ENCODE measurements at places on chromosomes 16 and 17.

GRCh38 chr17:40351359-40352236, 12.9 kb downstream of the GJD3 start:
- no peak for DNase-seq

GRCh38 chr16:72125635-72126428, 32.2 kb downstream of the DHX38 start:
- no peak for DNase-seq

DNA sequence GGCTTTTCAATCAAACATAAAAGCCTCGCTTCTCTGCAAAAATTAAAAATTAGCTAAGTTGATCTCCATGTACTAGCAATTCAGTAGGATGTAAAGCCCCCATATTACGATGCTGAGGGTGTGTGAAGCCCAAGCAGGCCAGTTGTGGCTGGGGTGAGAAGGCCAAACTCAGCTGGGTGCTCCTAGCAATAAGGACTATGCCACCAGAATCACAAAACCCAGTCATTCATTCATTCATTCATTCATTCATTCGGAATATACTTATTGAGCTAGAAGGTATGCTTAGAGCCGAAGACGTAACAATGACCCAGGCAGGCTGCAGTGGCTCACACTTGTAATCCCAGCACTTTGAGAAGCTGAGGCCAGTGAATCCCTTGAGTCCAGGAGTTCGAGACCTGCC, 3.9 kb upstream of the CRYBA1 start:
- DNase-seq: no peak

- DNase-seq: peak; percentile 48
Measured at GRCh38 chr17:35244341-35245195, 1.7 kb downstream of the SLFN5 start.

GRCh38 chr17:30117675-30118081, 1.1 kb downstream of the NSRP1 start:
- no peak for DNase-seq

GRCh38 chr16:66490774-66491715, 58.9 kb downstream of the TK2 start:
- DNase-seq: no peak

DNA sequence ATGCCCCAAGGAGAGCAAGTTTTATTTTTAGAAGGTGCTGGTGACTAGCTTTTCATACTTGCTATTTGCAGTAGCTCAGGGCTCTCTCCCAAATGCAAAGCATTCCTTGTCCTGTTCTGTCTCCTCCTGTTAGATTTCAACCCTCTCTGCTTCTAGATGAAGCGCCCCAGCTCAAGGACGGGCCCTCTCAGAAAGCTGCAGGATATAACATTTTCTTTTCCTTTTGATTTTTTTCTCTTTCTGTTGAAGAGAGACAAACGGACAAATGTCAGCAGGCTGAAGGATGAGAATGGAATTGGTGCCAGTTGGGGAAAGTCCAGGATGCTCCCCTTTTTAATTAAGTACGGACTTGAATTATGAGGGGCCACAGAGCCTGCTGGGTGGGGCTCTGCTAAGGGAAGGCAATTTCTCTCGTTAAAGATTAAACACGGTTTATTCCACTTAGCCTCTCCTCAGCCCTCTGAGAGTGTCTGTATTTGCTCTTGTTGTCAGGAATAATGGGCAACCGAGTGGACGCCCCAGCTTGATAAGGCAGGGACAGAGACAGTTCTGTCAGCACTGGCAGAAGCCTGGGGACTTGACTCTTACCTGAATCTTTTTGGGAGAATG, 6.2 kb upstream of the ETV4 start:
- no peak for DNase-seq

- DNase-seq: no peak
Measured at GRCh38 chr16:2468233-2468724, 2.8 kb upstream of the NTN3 start.

DNA sequence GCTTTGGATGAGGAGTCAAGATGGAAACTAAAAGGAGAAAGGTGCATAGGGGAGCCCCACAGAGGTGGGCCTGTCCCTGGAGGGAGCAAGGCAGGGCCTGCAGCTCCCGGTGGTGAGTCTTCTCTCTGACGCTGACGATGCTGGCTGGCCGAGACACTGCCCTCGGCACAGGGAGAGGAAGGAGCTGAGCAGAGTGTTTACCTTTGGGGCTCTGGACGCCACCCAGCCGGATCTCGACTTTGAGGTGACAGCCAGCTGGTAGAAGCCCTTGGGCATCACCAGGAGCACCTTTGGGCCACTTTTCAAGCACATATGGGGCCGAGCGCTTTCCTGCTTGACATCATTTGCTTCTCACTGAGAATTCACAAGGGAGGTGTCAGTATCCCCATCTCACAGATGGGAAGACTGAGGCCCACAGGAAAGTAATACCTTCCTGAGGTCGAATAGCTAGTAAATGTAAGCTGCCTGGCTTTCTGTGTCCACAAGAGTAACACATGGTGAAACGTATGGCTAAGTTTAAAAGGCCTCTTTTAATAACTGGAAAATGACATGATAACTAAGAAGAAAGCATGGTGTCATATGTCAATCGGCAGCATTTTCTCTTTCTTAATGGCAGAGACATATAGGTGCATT, 294.3 kb upstream of the TNRC6C start:
- no peak for DNase-seq

GRCh38 chr17:2070241-2071023, 15.5 kb downstream of the HIC1 start:
- DNase-seq: no peak
